Activated naive CD4-positive, alpha-beta T cell (primary cell): ENCODE measurements at places on chromosomes 6 and 20.

DNA sequence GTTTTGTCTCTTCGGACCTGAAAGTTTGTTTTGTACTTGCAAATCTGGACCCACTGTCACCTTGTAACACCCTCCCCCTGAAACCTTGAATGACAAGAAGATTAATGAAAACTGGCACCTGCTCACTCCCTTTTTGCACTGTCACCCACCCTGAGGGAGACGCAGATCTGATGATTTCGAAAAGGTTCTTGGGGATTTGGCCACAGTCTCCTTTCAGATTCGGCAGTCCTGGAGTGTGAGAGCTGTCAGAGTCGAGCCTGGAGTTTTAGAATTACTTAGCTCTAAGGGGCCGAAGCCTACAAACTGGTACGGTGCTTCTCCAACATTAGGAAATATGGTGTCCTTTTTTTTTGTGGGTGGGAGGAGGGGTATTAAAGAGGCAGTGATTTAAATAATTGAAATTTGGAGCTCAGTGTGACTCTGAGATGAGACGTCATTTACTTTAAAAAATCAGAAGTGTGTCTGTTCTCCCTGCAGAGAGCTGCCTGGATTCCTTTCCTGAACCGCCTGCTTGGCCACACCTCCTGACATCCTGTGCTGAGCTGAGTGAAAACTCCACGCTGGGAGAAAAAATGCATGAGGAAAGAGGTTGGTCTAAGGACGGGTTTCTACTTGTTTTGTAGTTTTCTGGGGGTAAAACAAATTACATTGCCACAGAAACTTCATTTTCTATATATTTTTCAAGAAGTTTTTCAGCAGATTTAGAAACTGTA, 447.0 kb upstream of the CDH4 start:
- DNase-seq = no peak

DNA sequence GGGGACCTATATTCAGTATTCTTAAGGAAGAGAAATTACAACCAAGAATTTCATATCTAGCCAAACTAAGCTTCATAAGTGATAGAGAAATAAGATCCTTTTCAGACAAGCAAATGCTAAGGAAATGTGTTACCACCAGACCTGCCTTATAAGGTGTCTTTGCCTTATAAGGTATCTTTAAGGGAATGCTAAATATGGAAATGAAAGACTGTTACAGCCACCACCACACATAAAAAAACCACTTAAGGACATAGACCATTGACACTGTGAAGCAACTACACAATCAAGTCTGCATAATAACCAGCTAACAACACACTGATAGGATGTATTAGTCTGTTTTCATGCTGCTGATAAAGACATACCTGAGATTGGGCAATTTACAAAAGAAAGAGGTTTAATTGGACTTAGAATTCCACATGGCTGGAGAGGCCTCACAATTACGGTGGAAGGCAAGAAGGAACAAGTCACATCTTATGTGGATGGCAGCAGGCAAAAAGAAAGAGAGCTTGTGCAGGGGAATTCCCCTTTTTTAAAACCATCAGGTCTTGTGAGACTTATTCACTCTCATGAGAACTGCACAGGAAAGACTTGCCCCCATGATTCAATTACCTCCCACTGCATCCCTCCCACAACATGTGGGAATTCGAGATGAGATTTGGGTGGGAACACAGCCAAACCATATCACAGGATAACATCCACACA, 119.2 kb upstream of the LAMA2 start:
- no peak for DNase-seq

GRCh38 chr6:166592821-166593220, 6.3 kb upstream of the RAMACL start:
- DNase-seq = no peak

DNA sequence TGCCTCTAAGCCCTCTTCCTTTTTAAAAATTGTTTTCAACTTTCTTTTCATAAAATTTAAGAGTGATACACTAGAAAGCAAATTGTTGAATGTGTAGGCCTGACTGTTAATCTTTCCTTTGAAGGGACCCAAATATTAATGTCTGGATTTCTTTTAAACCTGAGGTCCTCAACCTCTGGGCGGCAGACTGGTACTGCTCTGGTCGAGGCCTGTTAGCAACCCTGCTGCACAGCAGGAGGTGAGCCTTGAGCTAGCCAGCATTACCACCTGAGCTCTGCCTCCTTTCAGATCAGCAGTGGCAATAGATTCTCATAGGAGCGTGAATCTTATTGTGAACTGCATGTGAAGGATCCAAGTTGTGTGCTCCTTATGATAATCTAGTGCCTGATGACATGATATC, 191.2 kb downstream of the MANEA start:
- DNase-seq = no peak

DNA sequence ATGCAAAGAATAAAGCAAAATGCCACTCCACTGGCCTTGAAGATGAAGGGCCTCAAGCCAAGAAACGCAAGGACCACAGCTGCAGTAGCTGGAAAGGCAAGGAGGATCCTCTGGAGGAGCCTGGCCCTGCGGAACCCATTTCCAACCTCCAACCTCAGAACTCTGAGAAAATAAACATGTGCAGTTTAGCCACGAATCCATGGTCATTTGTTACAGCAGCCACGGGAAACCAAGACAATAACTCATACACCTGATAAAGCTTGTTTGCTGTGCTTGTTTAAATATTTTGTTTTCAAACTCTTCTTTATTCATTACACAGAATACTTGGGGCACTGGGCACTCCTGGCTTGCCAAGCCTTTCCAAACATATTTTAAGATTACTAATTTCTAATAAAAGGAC, 10.4 kb downstream of the SERPINB6 start:
- no peak for DNase-seq

DNA sequence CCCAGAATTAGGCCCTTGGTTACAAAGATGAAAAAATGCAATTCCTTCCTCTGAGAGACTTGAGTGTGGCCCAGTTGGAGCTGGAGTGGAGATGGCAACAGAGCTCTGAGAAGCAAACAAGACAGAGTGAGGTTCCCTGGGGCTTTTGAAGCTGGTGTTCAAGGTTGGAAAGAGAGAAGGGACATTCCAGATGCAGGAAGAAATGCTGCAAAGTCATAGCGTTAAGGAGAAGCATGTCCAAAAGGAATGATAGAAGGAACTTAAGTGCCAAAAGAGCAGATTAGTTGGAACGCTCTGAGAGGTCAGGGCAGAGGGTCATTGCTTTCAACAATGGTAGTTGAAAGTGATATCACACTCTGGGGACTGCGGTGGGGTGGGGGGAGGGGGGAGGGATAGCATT, 251.8 kb downstream of the TBC1D7 start:
- DNase-seq = no peak

DNA sequence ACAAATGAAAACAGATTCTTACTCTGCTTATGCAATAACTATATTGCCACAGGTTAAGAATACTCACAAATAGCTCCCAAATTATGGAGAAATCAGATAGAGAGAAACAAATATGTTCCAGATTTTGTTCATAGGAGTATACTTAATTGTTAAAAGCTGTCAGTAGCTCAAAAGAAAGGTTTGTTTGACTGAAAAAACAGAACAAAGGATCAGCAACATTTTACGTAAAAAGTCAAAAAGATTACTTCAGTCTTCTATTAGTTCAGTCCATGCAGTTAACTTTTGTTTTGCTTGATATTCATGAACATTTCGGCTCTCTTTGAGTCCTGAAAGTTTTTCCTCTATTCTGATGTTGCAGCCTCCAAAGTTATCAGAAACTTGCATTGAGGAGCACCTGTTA, 13.4 kb upstream of the NANP start:
- DNase-seq = no peak

DNA sequence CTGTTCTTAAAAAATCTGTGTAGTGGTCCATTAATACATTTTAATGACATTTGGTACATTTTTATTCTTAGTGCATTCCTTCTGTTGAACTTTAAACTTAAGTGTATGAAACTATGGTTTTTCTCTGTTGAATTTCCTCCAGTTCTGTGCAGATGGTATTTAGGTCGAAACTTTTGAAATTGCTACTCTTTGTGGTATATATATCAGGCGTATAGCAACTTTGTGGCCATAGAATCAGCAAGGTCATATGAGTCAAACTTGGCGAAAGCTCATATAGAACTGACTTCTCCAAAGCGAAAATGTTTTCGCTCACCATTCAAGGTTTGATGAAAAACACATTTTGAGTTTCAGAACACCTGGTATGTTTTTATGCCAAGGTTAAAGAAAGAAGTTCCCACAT, 93.7 kb downstream of the MAP3K4 start:
- no peak for DNase-seq

GRCh38 chr6:170291271-170292110, 613 bp upstream of the DLL1 start:
- DNase-seq = no peak

GRCh38 chr6:157271911-157272310, 51.4 kb downstream of the TMEM242 start:
- no peak for DNase-seq

DNA sequence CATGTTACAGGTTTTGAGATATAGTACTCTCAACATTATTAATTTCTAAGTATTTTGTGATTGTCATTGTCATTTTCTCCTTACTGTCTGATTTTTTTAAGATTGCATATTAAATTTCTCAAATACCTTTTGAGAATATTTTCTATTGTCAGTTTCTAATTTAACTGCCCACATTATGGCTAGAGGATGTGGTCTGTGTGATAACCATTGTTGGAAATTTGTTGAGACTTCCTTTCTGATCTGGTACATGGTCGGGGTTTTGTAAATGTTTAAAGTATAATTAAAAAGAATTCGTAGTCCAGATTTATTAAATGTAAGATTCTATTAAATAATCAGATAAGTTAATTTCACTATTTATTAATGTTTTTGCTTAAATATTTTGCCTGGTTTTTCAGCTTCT, 60.1 kb downstream of the SLX4IP start:
- no peak for DNase-seq

DNA sequence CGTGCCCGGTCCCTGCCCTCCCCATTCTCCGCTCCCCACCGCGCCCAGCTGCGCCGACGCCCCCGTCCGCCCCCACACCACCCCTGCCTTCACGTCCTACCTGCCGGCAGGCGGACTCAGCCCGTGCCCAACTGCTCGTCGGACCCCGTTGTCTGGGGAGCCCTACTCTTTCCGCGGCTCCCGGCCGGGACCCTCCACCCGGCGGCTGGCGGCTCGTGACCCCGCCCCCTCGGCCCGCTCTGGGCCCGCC, at the start of gene SERAC1:
Gene SERAC1, minus strand, starts transcription at position 223 of the 250 bp plus-strand sequence. CDS start 9,899 bp downstream, outside the sequence.
- no peak for DNase-seq

DNA sequence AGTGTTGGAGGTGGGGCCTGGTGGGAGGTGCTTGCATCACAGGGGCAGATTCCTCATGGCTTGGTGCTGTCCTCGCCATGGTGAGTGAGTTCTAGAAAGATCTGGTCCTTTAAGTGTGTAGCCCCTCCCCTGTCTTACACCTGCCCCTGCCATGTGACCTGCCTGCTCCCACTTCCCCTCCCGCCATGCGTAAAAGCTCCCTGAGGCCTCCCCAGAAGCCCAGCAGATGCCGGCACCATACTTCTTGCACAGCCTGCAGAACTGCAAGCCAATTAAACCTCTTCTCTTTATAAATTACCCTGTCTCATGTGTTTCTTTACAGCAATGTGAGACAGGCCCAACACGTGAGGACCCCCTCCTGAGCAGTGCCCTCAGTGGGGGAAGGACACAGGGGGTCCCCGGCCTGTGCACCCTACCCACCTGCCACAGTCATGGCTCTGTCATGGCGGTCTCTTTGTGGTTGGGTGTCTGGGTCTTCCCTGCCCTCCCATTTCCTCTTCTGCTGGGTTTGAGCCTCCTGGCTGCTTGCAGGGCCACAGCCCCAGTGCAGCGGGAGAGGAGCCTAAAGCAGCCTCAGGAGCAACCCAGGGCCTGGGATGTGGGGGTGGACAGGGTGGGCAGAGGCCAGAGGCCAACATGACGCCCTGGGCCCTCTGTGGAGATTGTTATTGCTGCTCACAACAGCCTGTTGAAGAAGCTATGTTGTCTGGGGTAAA, 87.2 kb upstream of the QKI start:
- no peak for DNase-seq

DNA sequence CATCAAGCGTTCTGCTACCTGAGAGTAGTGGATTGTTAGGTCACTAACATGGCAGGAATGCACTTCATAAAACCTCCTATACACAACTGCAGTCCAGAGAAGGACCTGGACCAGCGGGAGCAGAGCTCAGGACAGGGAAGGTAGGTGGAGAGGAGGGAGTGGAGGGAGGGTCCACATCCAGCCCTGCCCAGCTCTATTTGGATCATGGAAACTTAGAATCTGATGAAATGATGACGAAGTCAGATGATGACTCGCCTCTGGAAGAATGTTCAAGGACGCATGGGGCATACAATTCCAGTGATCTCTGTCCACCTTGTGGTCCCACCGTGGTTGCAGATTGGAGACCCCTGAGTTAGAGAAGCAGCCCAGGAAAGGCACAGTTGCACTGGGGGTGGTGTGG, 68.8 kb downstream of the CLIC5 start:
- no peak for DNase-seq

- no peak for DNase-seq
Observed at GRCh38 chr6:148208298-148208697, 134.3 kb upstream of the SASH1 start.

DNA sequence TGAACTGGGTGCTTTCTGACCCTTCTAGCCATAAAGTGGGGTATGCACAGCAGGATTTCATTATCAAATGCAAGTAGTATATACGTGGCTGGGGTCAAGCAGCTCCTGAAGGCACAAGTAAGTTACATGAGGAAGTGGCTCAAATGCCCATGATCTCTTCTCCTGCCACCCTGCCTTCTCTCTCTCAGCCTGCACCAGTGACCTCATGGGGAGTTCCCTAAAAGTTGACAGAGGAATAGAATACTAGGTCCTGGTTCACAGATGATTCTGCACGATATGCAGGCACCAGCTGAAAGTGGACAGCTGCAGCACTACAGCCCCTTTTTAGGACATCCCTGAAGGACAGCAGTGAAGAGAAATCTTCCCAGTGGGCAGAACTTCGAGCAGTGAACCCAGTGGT, 282.0 kb downstream of the BCKDHB start:
- DNase-seq = no peak

DNA sequence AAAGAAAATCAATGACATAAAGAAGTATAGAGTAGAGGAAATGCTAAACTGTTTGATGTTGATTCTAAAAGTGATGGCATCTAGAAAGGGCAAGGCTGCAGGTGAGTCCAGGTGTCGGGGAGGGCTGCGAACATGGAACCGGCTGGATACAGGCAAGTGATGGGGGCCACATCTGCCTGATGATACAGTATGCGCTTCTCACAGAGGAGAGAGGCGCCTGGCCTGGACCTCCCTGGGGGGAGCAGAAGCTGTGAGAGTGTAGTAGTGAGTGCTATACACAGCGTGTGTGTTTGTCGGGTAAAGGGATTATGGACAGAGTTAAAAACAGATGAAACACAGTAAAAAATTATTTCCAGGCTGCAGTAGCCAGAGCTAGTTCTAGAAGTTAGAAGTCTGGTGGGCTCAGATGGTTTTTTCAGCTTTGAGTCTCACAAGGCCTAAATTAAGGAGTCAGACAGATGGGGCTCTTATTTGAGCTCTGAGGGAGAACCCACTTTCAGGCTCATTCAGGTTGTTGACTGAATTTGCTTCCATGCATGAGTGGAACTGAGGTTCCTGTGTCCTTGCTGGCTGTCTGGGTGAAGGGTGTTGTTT, 195.8 kb upstream of the ARG1 start:
- DNase-seq = no peak

- DNase-seq = no peak
Observed at GRCh38 chr6:88141561-88142296, 24.4 kb downstream of the CNR1 start.

GRCh38 chr6:155212106-155212505, 51.7 kb upstream of the CLDN20 start:
- DNase-seq = no peak
